ENCODE measurements at places on chromosomes 13 and 19.

- no peak for DNase-seq
These were observed 5.9 kb downstream of the B3GNT8 start for GRCh38 chr19:41421314-41421713.

- DNase-seq = no peak
These were observed 38.5 kb downstream of the DPF1 start for GRCh38 chr19:38185562-38185961.

- no peak for DNase-seq
These were observed 70.2 kb upstream of the XPO4 start for GRCh38 chr13:20972731-20973130.

DNA sequence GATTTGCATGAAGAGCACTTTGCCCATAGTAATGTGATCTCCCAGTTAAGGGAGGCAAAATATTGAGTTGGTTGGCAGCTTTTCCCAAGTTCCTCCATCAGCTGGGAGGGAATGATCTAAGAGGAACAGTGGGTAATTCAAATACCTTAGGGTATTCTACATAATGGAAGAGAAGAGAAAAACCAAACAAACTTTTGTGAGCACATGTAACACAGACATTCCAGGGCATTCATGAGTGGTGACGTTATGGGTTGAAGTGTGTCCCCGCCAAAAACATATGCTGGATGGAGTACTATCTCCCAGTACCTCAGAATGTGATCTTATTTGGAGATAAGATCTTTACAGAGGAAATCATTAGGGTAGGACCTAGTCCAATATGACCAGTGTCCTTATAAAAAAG lies 220.1 kb downstream of the FOXO1 start:
- no peak for DNase-seq

DNA sequence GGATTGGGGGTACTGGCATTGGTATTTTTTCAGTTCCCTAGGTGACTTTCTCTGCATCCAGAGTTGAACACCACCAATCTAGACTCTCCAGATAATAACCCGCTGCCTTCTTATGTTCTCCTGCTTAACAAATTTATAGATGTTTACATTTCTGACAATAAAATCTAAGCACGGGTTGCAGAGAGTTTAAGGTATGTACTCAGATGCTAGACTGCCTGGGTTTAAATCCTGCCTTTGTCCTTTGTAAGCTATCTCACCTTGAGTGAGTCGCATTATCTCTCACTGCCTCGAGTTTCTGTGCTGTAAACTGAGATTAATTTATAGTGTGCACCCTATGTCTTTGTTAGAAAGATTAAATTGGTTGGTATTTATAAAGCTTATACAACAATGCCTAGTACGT lies 131.4 kb upstream of the ARGLU1 start:
- no peak for DNase-seq

GRCh38 chr19:38266981-38267597 lies 2.7 kb downstream of the SPINT2 start:
- no peak for DNase-seq

DNA sequence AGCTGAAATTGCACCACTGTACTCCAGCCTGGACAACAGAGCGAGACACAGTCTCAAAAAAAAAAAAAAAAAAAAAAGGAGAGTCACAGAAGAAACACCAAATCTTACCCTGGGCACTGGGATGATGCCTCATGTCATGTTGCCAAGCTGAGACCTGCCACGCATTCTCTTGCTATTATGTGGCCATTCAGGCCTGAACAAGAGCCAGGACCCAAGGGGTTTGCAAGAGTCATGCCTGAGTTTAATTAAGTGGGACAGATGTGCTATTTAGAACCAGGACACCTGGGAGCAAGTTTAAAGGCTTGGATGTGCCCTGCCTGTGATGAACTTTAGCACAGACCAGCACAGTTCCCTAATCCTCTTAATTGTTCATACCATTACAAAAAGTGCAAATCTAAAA lies 9.8 kb downstream of the PNMA8A start:
- DNase-seq = peak; percentile 17

DNA sequence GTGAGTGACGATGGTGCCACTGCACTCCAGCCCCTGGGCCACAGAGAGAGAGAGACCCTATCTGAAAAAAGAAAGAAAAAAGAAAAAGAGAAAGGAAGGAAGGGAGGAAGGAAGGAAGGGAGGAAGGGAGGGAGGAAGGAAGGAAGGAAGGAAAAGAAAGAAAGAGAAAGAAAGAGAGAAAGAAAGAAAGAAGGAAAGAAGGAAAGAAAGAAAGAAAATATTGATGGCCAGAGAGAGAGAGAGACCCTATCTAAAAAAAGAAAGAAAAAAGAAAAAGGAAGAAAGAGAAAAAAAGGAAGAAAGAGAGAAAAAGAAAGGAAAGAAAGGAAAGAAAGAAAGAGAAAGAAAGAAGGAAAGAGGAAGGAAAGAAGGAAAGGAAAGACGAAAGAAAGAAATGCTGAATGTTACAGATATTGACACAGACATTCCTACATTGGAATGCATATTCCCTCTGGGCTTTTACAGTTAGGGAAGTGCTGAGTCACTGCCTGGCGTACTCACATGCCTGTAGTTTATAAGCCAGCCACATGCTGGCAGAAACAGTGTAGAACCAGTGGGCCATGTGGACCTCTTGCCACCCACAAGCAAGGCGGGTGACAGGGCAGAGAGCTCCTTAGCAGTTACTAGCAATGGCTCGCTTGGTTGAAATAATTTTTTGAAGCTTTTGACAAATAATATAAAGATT lies 34.6 kb upstream of the SLC46A3 start:
- DNase-seq = no peak

GRCh38 chr13:87453244-87453643 lies 217.9 kb upstream of the SLITRK5 start:
- peak; percentile 30 for DNase-seq

DNA sequence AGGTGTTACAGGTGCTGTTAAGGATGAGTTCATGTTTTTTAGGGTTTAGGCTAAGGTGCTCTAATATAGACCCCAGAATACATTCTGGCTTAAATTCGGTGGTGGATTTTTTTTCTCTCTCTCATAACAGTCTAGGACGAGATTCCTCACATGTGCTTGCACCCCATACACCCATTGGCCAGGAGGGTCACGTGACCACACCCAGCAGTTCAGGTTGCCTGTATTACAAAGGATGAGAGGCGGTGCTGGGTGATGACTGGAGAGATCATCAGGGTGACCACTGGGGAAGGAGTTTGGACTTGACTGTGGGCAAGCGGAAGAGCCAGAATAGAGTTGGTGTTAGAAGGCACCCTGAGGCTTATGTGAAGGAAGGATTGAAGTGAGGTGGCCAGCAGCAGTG lies 27.7 kb downstream of the PPP2R1A start:
- no peak for DNase-seq

- DNase-seq = no peak
These were observed 509.0 kb upstream of the MIR17HG start for GRCh38 chr13:90838317-90838960.

- DNase-seq = no peak
These were observed 33.2 kb upstream of the TFDP1 start for GRCh38 chr13:113551081-113552000.

All from NCI-H524 treated with DMSO at 0.1 percent for 48 hours (cell line).